Motor neuron (in vitro differentiated cells): ENCODE measurements at places on chromosomes 3 and 15. TPM values are rescaled to one million over a fixed set of nuclear protein-coding genes. Genes with fewer than 3 reads are reported as not detected.

Gene ZNF385D
- total RNA-seq = 4.9 and 6.2 TPM in 2 replicates

Gene FNDC3B
- 14.1 and 17.8 TPM in 2 replicates for total RNA-seq

Gene FRMD5
- total RNA-seq = 2.4 and 3.3 TPM in 2 replicates

Gene GBE1
- total RNA-seq = 47.9 and 56.2 TPM in 2 replicates

Gene CHL1
- 0.40 and 1.5 TPM in 2 replicates for total RNA-seq

Gene SLC12A1
- 23.0 and 23.5 TPM in 2 replicates for total RNA-seq

Gene DUOXA1
- 0.23 and 1.3 TPM in 2 replicates for total RNA-seq

Gene CCR9
- 0.14 and 0.31 TPM in 2 replicates for total RNA-seq

Gene NLGN1
- total RNA-seq = 32.1 and 33.9 TPM in 2 replicates

Gene DNASE1L3
- total RNA-seq = 0.19 and 0.22 TPM in 2 replicates

Gene FAM107A
- total RNA-seq = 1.6 and 2.0 TPM in 2 replicates

Gene MST1R
- total RNA-seq = 0.78 and 1.1 TPM in 2 replicates

Gene LHFPL4
- total RNA-seq = 13.5 and 16.9 TPM in 2 replicates

Gene CCR4
- total RNA-seq = not detected in 2 replicates

Gene NOX5
- under 0.01 and 0.07 TPM in 2 replicates for total RNA-seq

Gene C3orf85
- total RNA-seq = not detected in 2 replicates

Gene CD86
- not detected in 2 replicates for total RNA-seq

Gene SLC28A1
- not detected in 2 replicates for total RNA-seq

Gene PARP15
- 0.07 TPM in 2 replicates for total RNA-seq

Gene PYDC2
- total RNA-seq = not detected in 2 replicates

Gene SPINK8
- total RNA-seq = not detected in 2 replicates

Gene FETUB
- total RNA-seq = not detected in 2 replicates

Gene SGO1
- 0.56 TPM in 1 of 2 replicates, not detected in the other for total RNA-seq

Gene ZBED2
- 0.25 TPM in 1 of 2 replicates, not detected in the other for total RNA-seq

Gene GOLGA8G
- total RNA-seq = 0.44 TPM in 1 of 2 replicates, not detected in the other

Gene PRR20G
- total RNA-seq = 0.62 and 0.83 TPM in 2 replicates

Gene RTP4
- total RNA-seq = 0.52 and 0.64 TPM in 2 replicates

Gene RAB6B
- 51.4 and 54.4 TPM in 2 replicates for total RNA-seq

Gene OR5K2
- total RNA-seq = not detected in 2 replicates

Gene FSIP1
- 4.0 TPM in 2 replicates for total RNA-seq

Gene PAK6
- total RNA-seq = 1.5 and 1.6 TPM in 2 replicates

Gene SHQ1
- 20.0 and 25.0 TPM in 2 replicates for total RNA-seq

Gene GHRL
- 0.36 and 1.7 TPM in 2 replicates for total RNA-seq

Gene APOD
- 12.9 and 19.0 TPM in 2 replicates for total RNA-seq

Gene AP3B2
- total RNA-seq = 2.5 and 5.2 TPM in 2 replicates

Gene ONECUT1
- total RNA-seq = 6.1 and 8.2 TPM in 2 replicates

Gene KLHL6
- 1.6 TPM in 2 replicates for total RNA-seq

Gene DCUN1D1
- 15.2 and 15.4 TPM in 2 replicates for total RNA-seq

Gene ZKSCAN7
- 15.7 and 15.8 TPM in 2 replicates for total RNA-seq

Gene EOMES
- 0.21 TPM in 1 of 2 replicates, not detected in the other for total RNA-seq

Gene HRG
- total RNA-seq = not detected in 2 replicates

Gene TGM4
- total RNA-seq = 0.49 and 0.76 TPM in 2 replicates
